ENCODE measurements at places on chromosomes 1 and 21.

DNA sequence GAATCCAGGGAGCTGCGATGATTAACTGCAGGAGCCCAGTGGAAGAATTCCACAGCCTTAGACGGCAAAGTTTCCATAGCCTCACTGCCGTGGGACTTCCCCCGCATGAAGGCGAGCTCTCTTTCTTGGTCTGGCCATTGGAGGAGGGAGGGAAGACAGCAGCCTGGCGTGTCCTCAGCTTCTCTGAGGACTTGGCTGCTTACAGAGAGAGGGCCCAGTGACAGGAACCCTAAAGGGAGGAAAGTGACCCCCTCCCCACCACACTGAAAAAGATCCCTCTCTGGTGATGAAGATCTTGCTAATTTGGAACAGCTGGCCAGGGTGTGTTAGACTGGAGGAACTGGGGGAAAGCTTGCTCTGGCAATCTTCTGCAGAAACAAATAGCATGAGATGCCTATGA, 41.0 kb downstream of the ATP2B4 start:
- no peak for DNase-seq

DNA sequence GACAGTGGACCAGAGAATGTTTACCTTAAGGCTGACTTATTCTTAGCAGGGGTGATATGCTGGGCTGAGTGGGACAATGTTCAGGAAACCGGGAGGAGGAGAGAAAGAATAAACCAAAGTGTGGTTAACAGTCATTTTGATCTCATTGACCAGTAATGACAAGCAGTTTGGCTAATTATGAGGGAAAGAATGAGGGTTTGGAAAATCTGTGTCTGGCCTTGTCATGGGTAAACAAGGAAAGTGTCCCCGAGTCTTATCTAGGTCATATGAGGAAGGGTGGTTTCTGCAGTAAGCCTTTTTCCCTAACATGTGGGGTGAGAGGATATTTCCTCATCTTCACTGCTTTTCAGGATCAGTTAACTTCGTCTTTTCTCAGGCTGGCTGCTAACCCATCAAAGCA, 155.0 kb downstream of the TPR start:
- no peak for DNase-seq

DNA sequence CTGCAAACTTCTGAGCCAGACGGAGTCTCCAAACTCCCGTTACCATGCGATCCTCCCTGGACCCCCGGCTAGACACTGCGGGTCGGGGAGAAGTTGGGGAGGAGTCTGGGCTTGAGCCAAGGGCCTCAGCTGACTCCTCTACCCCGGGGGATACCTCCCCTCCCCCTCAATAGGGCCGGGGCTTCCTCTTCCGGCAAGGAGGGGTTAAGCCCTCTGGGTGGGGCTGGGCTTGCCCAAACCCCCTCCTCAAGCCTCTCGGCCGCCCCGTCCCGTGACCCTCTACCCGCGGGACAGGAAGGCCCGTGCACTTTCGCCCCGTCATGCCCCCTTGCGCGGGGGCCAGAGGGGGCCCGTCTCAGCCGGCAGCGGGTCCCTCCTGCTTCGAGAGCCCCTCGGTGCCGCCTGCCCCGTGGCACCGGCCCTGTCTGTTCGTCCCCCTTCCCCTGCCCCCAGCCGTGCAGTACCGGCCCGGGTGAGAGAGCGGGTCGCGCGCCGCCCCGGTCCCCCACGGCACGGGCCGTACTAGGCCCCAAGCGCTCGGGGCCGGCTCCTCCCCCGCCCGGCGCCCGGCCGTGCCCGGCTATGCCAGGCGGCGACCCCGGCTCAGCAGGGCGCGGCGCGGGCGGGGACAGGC, 652 bp downstream of the ARL8A start:
- DNase-seq, result peak; percentile 41

GRCh38 chr1:186609183-186609582, 71.0 kb downstream of the PTGS2 start:
- no peak for DNase-seq

GRCh38 chr21:31667132-31667531, 7.6 kb downstream of the SOD1 start:
- DNase-seq, result no peak

DNA sequence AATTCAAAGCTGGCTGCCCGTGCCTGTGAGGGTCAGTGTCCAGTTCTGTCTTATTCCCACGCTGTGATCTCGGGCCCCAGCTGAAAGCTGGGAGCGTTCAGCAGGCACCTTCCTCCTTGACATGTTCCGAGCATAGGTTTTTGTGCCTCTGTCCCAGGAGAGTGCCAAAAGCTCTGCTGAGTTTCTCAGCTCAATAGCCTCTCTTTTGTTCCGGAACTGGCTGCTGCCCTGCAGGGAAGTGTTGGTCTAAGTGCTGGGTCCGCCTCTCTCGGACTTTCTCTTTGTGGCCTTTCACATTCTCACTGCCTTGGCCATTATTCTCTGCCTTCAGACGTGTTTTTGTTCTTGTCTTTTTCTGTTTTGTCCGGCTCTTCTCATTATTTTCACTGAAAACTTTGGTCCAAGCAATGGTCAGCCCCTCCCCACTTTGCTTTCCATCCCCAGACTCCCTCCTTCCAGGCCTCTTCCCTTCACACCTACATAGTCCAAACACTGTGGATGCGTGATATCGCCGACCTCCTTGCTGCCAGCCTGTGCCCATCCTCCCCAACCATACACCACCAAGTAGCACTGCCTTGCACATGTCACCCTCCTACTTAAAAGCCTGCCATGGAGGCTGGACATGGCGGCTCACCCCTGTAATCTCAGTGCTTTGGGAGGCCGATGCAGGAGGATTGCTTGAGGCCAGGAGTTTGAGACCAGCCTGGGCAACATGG, 233.8 kb downstream of the RHOU start:
- no peak for DNase-seq

- DNase-seq, result no peak
These were observed 31.6 kb downstream of the CAPZB start for GRCh38 chr1:19453741-19454201.

- DNase-seq, result no peak
These were observed 9.7 kb downstream of the GNG12 start for GRCh38 chr1:67823615-67824014.

DNA sequence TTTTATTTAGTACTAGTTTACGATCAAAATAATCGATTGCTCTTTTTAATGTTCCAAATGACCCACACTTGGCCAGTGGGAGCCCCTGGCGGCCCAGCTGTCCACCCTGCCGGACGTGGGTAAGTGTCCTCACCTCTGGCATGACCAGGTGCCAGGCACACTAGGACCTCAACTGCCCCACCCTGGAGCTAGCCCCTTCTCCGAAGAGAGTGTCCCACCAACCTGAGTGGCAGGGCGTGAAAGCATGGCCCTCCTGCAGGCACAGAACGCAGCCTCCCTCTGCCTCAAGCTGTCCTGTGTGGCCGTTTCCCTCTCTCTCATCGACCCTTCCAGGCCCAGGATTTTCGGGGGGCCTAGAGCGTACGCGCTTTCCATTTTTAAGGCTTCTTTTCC, 32.9 kb upstream of the AGPAT3 start:
- no peak for DNase-seq

DNA sequence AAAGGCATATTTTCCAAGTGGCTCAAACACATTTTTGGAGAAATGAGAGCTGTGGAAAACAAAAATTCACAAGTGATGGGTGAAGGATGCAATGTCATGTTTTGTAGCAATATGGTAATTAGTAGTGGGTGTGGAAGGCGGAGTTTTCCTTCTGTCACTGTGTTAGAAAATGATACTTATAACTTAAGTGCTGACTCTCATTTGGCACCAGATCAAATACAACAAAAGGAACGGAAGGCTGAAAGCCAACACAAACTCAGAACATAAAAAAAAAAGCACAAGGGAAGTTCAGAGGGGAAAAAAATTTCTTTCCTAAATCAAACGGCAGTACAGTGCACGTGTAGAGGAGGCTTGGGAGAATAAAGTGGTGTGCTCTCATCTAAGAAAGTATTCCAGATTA, at the start of gene TNFSF18:
TSS of gene TNFSF18 (minus strand) at position 77 of the 400 bp plus-strand sequence. CDS start at position 32, 45 bp downstream.
- no peak for DNase-seq

GRCh38 chr1:13823936-13824335, 123.9 kb downstream of the PRDM2 start:
- DNase-seq, result no peak

DNA sequence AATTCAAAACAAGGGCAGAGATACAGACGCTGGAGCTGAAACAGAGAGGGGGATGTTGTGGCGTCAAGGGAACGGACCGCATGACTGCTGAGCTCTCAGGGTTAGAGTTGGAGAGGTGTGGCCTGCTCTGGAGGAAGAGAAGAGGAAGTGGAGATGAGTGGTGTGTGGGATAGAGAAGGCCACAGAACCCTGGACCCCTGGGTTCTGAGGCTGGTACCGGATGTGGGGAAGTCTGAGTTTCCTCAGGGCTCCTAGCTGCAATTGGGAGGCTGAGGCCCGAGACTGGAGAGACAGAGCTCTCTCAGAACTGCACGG, 1.8 kb downstream of the BCAN start:
- no peak for DNase-seq

- peak; percentile 53 for DNase-seq
These were observed 14.7 kb downstream of the PDXK start for GRCh38 chr21:43733529-43734071.

DNA sequence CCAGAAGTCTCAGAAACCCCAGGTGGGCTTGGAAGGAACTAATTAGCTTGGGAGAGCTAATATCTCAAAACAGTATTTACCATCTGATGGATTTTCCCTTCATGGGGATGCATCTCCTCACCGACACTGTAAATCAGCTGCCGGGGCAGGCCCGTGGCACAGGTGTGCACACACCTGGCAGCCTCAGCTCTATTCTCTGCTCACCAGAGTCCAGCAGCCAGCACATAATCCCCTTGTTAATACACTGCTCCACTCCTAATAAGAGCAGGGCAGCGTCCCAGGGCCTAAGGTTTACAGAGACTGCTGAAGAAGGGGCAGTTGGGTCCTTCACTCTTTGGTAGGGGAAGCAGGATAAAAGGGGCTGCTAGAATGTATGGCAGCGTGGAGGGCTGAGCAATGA, 200.0 kb downstream of the TOMM20 start:
- DNase-seq, result no peak

DNA sequence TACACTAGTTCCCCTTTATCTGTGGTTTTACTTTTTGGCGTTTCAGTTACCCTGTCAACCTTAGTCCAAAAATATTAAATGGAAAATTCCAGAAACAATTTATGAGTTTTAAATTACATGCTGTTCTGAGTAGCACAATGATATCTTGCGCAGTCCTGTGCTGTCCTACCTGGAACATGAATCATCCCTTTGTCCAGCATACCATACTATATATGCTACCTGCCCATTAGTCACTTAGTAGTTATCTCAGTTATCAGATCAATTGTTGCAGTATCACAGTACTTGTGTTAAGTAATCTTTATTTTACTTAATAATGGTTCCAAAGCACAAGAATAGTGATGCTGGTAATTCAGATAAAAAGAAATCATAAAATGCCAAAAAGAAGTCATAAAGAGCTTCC, 52.7 kb downstream of the AGBL4 start:
- DNase-seq, result no peak

DNA sequence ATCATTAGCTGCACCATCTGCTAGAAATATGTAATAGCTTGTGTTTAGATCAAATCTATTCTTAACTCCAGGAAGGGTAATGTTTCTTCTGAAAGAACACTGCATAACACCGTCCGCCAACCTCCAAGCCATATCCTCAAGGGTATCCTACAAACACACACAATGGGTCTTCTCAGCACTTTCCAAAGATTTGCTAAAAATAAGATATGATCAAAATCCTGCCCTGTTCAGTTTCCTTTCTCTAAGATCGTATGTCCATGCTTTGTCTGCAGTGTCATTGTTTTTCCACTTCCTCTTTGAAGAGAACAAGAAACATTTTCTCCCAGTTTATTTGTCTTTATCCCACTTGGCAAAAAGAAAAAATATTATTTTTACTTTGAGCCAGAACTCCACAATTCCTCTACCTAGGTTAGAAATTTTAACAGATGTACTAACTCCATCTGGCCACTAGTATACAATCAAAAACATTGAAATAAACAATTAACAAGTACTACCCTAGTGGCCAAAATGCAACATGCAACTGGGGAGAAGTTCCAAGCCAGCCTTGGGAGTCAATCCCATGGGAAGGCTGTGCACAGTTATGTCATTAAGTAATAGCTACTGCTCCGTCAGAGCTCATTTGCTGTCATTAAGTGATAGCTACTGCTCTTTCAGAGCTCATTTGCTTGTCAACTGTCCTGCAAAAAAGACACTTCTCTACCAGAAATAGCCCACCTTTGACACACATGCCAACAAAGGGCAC, 37.8 kb downstream of the FRRS1 start:
- DNase-seq, result peak; percentile 13

DNA sequence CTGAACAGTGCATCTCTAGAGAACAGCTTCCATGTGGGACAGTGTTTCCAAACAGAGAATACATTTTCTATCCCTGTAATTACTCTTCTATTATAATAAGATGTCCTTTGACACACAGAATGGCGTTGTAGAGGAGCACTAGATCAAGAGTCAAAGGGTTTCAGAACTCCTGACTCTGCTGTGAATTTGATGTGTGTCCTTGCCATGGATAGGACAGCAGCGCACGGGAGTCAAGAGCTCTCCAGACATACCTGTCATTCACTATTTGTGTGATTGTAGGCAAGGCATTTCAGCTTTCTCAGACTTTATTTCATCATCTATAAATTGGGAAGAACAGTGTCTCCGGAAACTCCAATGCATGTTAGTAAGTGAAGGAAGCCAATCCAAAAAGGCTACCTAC, 176.4 kb downstream of the RGS7 start:
- no peak for DNase-seq

- no peak for DNase-seq
These were observed 65.8 kb downstream of the OVGP1 start for GRCh38 chr1:111361761-111362160.

DNA sequence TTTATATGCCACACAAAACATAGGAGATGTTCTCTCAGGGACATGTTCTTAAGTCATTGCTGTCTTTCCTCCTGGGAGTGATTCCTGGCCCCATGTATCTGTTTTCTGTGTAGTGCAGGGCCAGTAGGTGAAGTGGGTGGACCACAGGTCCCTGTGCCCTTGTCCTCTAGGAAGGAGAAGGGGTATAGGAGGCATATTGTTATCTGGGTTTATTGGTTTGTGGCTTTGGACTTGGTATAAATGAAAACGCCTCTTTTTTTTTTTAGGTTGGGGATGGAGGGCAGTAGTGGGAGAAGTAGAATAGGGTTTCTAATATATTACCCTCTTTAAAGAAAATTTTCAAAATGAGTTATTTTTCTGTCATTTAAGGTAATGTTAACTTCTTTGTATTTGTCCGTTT, 29.4 kb downstream of the DYRK1A start:
- no peak for DNase-seq

DNA sequence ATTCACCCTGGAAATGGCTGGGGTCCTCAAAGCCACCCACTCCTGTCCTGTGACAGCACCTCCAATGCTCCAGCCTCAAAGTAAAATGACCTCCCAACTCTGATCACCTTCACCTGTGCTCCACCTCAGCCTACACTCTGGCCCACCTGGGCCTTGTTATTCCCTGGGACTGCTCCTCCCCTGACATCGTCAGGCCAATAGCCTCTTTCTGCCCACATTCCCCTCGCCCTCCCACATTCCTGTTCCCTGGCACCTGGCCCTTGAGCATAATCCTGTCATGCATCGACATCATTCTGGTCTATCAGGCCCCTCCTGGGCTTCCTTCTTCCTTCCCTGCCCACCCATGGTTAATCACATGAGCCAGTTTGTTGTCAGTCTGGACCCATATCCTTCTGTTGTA, 13.2 kb upstream of the BCAR3 start:
- DNase-seq, result peak; percentile 65

- DNase-seq, result no peak
These were observed 11.7 kb downstream of the LBR start for GRCh38 chr1:225415967-225416745.
